Activated CD4-positive, alpha-beta T cell treated with anti-CD3 and anti-CD28 coated beads, Interleukin-2, Interleukin-6, amounts not matched to agents 100 ng/mL and 50 ng/mL, durations not matched to agents 16 hours and 8 hours (primary cell): ENCODE measurements at places on chromosomes 5 and 9.
A peak's percentile ranks its signal among the peaks of the same experiment; 100 is the strongest.

DNA sequence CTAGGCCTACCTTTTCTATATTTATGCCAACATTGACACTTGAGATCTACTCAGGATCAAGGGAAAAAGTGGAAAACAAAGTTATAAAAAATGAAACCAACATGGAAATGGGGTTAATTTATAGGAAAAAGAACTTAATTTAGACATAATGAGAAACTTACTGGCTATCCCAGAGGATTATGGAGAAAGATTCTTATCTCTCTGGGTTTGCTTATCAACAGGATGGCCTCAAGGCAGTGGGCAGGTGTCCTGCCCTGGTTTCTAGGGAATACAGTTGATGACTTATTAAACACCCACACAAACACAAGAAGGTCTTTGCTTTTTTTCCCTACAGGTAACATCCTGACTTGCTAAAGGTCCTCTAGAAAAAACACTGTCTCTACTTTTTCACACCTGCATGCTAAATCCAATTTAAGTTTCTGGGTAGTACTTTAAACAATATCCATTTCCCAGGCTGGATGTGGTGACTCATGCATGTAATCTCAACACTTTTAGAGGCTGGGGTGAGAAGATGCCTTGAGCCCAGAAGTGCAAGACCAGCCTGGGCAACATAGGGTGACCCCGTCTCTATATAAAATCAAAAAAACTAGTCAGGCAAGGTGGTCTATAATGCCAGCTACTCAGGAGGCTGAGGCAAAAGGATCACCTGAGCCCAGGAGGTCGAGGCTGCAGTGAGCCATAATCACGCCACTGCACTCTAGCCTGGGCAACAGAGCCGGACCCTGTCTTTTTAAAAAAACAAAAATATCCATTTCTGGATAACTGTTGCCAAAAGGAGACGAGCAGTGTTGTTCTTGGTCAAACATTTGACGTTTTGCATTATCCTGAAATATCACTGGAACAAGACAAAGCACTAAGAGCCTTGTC lies 6.6 kb upstream of the ZNF608 start:
- DNase-seq: no peak

GRCh38 chr9:114487607-114488300 lies 17.5 kb downstream of the WHRN start:
- peak; percentile 84 for DNase-seq

- DNase-seq: no peak
These were observed 32.4 kb downstream of the GNAQ start for GRCh38 chr9:77999231-77999631.

DNA sequence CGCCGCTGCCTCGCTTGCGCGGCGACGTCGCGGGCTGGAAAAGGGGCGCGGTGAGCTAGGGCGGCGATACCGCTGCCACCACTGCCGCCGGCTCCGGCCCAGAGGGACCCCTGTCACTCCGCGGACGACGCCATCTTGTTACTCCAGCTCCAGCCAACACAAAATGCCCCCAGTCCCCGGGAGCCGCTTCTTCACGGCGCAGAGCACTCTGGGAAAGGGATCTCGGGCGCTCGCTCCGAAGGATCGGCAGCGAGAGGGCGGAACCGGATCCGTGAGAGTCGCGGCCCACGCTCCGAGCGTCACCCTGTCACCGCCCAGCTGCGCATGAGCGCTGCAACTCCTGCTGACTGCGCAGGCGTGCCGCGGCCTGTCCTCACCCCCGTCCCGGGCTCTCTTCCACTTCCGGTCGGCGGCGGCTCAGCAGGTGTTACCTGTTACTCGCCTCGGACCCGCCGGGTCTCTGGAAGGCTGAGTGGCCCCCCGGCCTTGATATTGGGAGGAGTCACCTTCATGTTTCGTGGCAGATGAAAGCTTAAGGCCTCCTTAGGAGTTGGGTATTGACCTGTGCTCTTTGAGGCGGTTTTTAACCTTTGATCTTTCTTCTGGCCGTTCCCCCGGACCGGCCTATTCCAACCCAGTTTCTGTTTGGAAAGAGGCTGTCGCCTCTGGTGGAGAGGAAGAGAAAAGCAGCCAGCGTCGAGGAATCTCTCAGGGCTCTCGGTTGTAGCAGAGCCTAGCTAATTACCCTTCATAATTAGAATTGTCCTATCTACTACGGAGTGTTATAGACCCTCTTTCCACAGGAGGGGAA lies at the start of gene CSNK1A1:
Gene CSNK1A1 (minus strand): TSS at position 213 of the 811 bp plus-strand sequence. CDS start 475 bp downstream, outside the sequence.
- DNase-seq: peak; percentile 99

GRCh38 chr9:110615498-110615897 lies 36.0 kb upstream of the SVEP1 start:
- no peak for DNase-seq

DNA sequence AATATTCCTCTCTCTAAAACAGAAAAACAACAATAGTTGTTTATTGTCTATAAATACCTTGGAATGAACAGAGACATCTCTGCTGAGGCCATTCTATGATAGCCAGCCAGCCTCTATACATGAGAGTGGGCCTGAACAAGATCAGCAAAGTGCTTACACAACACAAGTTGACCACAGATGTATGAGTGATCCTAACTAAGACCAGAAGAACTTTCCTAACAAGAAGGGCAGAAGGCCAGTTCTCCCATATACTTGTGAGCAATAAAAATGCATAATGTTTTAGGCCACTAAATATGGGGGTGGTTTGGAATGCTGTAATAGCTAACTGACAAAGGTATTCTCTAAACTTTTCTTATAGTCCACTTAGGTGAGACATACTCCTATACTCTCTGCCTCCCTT lies 345.7 kb downstream of the SPATA31D1 start:
- DNase-seq: no peak

DNA sequence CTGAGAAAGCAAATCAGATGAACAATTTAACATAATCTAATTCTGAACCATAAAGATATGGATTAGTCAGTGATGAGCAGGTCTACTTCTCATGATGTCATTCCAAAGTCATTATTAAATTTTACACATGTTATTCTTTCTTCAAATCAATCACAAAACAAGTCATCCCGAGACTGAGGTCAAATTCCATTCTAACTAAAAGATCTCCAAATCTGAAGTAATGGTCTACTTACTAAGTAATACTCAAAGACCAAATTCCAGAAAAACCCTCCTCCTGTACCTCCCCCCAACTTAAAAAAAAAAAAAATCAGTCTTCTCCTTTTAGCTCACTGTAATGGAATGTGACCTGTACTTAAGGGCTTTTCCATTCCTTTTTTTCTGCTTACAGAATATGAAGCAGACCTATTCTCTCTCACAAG lies 4.7 kb downstream of the PFDN1 start:
- DNase-seq: no peak

DNA sequence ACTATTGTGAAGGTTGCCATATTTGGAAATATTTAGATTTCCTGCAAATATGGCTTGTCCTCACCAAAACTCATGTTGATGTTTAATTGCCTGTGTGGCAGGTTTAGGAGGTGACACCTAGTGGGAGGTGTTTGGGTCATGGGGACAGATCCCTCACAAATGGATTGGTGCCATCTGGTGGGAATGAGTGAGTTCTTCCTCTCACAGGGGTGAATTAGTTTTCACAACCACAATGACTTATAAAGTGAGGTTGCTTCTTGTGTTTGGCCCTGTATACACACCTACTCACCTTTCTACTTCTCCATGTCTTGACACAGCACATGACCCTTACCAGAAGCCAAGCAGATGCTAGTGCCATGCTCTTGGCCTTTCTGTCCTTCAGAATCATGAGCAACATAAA lies 41.1 kb downstream of the ISOC1 start:
- no peak for DNase-seq
